ENCODE measurements at places on chromosomes 11 and 22.
A peak's percentile ranks its signal among the peaks of the same experiment; 100 is the strongest.

GRCh38 chr22:36682811-36683210 lies 20.7 kb downstream of the CACNG2 start:
- no peak for DNase-seq

- DNase-seq = no peak
Observed at GRCh38 chr11:95296165-95296564, 65.2 kb upstream of the SESN3 start.

- no peak for DNase-seq
Observed at GRCh38 chr22:45318558-45319323, 9.0 kb downstream of the FAM118A start.

- DNase-seq = no peak
Observed at GRCh38 chr11:75527938-75528735, 2.4 kb upstream of the GDPD5 start.

DNA sequence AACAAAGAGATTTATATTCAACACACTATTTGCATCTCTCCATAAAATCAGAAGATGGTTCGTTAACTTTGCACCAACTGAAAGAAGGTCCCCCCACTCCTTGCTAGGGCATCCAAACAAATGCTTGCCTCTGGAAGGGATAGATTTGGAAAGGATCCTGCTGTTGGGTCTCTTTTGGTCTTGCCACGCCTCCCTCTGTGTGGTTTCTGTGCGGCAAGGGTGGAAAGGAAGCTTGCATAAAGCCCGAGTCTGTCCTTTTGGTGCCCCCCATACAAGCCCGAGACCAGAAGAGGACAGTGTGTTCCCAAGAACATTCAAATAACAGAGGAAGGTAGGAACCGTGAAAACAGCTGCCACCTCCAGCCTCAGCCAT lies 15.1 kb downstream of the SCGB1A1 start:
- no peak for DNase-seq

- DNase-seq = no peak
Observed at GRCh38 chr11:72719551-72719950, 32.7 kb downstream of the ARAP1 start.

DNA sequence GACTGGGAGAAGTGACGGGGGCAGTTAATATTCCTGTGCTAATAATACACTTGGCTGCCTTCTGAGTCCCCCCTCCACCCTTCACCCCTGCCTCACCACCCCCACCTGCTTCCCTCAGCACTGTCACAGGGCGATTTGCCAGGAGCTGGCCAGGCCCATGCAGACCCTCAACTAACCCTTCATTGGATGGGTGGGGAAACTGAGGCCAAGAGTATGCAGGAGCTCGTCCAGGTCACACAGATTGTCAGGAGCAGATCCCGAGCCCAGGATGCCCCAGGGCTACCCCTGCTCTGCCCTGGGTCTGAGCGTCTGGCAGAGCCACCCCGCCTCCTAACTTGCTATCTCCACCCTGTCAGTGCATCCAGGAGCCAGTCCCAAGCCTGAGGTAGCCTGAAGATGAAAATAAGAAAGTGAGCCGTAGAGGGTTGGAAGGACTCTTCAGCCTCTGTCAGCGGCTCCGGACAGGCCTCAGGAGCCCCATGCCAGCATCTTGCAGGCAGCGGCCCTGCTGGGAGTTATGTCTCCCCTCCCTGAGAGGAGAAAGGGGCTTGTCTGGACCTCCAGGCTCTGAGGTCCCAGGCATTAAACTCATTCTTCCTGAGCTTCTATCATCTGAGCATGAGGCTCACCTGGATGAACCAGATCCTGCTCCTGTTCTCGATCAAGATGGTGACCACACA lies 6.2 kb downstream of the TPBGL start:
- no peak for DNase-seq

DNA sequence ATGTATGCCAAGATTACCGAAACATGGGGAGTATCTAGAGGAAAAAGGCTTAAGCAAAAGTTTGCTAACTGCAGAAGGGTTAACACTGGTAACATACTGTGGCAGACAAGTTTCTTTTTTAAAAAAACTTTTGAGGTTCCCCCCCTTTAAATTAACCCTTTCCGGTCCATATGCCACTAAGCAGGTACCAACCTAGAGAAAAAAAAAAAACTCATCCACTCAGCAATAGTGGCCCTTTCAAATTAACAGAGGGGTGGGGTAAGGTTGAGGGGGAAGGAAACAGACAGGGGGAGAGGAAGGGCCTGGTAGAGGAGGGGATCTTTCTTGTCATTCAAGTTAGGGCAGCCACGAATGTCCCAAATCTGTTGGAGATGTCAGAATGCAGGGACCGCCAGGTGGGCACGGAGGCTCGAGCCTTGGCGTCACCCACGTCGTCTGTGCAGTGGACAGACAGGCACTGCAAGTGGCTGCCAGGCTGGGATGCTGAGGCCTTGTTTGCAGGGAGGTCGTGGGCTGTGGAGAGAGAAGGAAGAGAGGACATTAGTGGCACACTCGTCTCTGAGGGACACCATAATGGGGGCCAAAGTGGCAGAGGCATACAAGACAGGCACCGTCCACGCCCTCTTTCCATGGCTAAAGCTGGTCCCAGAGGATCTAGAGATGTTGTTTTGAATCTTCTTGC lies 50.8 kb downstream of the MN1 start:
- DNase-seq = no peak

- DNase-seq = peak; percentile 32
Observed at GRCh38 chr11:45341372-45341771, 55.2 kb upstream of the SYT13 start.

- no peak for DNase-seq
Observed at GRCh38 chr11:131739243-131739882, 368.9 kb downstream of the NTM start.

- no peak for DNase-seq
Observed at GRCh38 chr11:11081288-11081687, 223.4 kb upstream of the ZBED5 start.

GRCh38 chr22:22022947-22023534 lies 40.5 kb upstream of the TOP3B start:
- no peak for DNase-seq

GRCh38 chr11:69054397-69055211 lies 5.9 kb downstream of the TPCN2 start:
- DNase-seq = no peak

DNA sequence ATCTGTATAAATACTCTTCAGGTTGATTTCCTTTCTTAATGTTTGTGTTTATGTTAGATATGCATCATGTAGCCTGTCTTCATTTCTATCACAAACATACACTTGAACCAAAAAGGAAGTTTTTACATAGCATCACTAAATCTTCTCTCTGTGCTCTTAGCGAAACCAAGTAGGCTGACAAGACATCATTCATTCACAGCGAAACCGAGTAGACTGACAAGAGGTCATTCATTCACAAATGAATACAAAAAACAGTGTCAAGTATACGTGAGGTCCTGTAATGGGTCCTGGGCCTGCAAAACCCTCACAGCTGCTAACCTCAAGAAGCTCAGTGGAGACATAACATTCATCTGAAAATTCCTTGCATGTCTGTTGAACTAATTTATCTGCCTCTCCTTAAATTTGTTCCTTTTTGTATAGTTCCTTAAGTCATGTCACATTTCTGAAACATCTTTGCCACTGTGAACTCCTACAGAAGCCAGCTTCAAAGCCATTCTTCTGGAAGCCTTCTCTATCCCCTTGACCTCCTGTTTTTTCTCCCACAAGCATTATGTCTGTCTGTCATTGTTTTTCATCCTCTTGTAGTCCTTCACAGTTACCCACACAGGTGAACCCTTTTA lies 9.8 kb upstream of the HBE1 start:
- no peak for DNase-seq

DNA sequence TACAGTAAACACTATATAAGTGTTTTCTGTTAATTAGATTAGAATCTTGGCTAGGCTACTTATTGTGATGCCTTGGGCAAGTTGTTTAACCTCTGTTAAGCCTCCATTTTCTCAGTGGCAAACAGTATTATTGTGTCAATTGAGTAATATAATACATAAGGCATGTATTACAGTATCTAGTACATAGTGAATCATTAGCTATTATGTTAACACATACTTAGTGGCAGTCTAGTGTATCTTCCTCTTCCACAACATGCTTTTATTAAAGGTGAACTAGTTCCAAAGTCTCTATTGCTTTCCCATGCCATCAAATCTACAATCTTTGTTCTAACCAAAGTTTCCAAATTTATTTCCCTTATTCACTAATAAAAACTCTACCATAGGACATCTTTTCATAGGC lies 200.9 kb downstream of the SOX6 start:
- no peak for DNase-seq

GRCh38 chr11:128288368-128288767 lies 299.0 kb downstream of the ETS1 start:
- no peak for DNase-seq

DNA sequence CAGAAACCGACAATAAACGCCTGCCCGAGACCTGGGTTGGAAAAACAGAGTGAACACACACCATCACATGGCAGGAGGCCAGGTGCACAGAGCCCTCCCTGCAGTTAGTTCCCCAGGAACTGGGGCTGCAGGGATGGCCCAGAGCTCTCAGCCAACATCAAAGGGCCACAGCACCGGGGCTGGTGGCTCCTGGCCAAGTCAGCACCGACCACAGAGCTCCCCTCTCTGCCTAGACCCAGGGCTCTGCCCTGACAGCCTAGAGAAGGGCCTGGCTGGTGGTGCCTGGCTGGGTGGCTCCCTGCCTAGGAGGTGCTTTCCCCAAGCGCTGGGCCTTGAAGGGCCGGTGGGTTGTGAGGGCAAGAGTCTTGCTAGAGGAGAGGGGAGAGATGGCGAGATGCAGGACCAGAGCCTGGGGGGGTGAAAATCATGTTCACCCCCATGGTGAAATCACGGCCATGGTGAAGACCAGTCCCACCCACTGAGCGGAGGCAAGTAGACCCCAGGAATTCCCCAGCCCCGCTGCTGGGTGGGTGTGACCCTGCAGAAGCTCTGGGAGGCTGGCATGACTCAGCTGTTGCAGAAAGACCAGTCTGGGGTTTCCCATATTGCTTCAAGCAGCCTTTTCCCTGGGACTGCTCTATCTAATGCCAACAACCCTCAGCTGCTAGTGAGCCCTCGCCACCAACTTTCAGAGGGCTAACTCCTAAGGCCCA lies 7.2 kb upstream of the BID start:
- peak; percentile 79 for DNase-seq

DNA sequence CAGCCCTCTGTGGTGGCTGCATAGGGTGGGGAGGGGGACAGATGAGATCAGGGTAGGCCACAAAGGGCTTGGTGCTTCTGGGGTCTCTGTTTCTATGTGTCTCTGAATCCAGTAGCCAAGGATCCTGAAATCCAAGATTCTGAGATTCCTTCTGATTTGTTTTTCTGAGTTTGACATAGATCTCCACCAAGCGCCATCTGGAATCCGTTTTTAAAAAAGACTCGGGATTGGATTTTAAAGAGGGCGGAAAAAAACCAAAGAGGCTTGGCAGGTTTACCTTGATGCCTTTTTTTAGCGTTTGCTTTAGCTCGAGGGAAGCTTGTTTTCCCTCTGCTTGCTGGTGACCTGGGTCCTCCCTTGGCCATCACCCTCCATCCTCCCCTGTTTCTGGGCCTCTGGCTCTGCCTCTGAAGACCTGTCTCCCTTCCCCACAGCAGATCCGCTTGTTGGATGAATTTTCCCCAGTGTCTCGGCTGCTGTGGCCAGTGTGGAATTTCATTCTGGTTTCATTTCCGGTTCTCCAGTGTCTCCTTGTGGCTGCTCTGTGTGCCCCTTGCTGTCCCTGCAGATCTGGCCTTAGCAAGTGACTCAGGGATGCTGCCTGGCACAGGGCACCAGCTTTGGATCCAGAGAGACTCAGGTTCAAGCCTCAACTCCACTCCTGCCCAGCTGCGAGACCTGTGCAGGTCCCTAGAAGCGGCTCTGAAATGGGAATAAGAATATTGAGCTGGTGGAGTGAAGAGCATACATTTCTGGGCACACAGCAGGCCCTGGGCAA lies 15.1 kb downstream of the SYNGR1 start:
- DNase-seq = no peak

- no peak for DNase-seq
Observed at GRCh38 chr22:44782363-44782963, 30.1 kb downstream of the ARHGAP8 start.

GRCh38 chr11:96075532-96075959 lies 151.6 kb upstream of the MTMR2 start:
- no peak for DNase-seq

- no peak for DNase-seq
Observed at GRCh38 chr22:36765131-36765942, 10.6 kb downstream of the IFT27 start.

DNA sequence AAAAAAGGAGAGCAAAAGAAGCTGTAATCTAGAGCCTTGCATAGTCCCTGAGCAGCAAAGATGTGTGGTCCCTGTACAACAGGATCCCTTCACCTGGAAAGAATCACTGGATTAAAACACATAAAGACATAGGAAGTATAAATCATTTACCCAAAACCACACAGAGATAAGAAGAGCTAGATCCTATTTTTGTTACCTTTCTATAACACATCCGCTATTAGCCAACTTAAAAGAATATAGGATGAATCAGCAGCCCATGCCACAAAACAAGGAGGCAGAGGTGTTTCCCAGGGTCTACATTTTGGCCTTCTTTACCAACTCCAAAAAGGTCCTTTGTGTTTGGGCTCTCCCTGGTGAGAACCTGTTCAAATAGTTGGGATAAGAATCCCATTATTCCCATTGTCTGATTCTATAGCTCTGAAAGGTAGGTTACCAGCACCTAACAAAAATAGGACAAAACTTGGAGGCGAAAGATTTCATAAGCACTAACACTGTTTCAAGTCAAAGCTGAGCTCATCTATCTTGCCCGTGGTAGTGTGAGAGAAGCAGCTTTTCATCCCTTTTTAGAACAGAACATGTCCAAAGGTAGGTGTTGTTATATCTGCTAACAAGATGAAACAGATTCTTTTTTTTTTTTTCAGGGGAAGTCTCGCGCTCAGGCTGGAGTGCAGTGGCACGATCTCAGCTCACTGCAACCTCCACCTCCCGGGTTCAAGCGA lies 26.8 kb downstream of the PAK1 start:
- DNase-seq = no peak

GRCh38 chr11:67252831-67253239 lies 13.4 kb upstream of the GRK2 start:
- DNase-seq = no peak

DNA sequence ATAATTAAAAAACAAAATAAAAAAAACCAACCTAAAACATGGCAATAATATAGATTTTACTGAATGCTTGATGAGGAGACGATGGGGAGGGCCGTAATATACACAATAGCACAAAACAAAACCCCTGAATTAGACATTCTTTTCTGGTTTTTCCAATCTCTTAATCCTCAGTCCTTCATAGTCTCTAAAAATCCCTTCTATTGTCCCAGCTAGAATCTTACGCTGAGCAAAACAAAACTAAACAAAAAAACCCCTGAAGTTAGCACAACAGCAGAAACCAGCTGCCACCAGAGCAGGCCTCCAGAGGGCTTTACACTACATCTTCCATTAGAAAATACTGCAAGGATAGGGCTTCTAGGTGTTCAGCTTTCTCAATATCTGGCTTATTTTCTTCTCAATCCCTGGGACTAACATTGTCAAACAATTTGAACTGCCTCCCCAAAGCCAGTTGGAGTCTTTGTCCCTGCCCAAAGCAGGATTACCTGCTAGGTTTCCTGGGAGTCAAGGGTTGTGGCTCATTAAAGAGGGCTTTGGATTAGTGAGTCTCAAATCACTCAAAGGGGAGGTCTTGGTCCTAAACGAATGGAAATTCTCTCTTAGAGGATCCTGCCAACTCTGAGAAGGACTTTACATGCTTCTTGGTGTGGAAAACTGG lies 2.1 kb upstream of the RNF26 start:
- DNase-seq = no peak
